ENCODE measurements at places on chromosomes 5 and 9.

GRCh38 chr9:124365036-124365435 lies 50.2 kb downstream of the PSMB7 start:
- no peak for DNase-seq

GRCh38 chr5:53006911-53007890 lies 18.0 kb downstream of the ITGA2 start:
- DNase-seq = no peak

- DNase-seq = peak; percentile 72
Measured at GRCh38 chr5:78648359-78649210, at the start of gene LHFPL2. Gene LHFPL2 (minus strand): TSS chr5:78648772. CDS start chr5:78510213, 138,559 bp downstream.

GRCh38 chr5:117201001-117201400 lies 626.4 kb upstream of the SEMA6A start:
- DNase-seq = no peak

DNA sequence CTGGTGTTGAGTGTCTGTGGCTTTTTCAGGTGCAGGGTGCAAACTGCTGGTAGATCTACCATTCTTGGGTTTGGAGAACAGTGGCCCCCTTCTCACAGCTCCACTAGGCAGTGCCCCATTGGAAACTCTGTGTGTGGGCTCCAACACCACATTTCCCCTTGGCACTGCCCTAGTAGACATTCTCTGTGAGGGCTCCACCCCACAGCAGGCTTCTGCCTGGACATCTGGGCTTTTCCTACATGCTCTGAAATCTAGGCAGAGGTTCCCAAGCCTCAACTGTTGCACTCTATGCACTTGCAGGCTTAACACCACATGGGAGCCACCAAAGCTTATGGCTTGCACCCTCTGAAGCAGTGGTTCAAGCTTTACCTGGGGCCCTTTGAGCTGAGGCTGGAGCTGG lies 80.9 kb downstream of the BARX1 start:
- DNase-seq = no peak

GRCh38 chr5:69368458-69369339 lies 621 bp downstream of the AK6 start:
- DNase-seq = peak; percentile 62

GRCh38 chr5:14449052-14449661 lies 132.4 kb upstream of the OTULINL start:
- DNase-seq = no peak

Data from NB4 (cell line).